ENCODE measurements at places on chromosomes 5 and 9.

- DNase-seq = no peak
Measured at GRCh38 chr5:2695200-2695891, 56.1 kb downstream of the IRX2 start.

- DNase-seq = no peak
Measured at GRCh38 chr5:128539038-128539429, 989 bp upstream of the FBN2 start.

DNA sequence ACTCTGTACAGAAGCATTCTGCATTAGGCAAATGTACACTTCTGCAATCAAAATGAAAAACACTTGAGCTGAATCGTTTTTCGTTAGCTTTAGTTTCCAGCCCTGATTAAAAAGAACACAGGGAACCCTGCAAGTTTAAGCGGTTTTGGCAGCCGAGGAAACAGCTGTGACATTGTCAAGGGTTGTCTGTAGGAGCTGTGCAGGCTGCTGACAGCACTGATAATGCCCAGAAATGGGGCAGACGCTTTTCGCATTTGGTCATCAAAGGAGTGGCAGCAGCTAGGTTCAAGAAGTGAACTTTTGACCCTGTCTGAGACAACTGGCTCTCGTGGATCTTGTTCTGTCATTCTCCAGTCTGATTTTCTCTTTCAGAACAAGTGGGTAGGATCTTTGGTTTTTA lies 165.6 kb upstream of the CCDC152 start:
- no peak for DNase-seq

- no peak for DNase-seq
Measured at GRCh38 chr5:56369361-56369811, 136.3 kb upstream of the ANKRD55 start.

GRCh38 chr5:18285257-18285656 lies 651.0 kb downstream of the TAF11L14 start:
- no peak for DNase-seq

DNA sequence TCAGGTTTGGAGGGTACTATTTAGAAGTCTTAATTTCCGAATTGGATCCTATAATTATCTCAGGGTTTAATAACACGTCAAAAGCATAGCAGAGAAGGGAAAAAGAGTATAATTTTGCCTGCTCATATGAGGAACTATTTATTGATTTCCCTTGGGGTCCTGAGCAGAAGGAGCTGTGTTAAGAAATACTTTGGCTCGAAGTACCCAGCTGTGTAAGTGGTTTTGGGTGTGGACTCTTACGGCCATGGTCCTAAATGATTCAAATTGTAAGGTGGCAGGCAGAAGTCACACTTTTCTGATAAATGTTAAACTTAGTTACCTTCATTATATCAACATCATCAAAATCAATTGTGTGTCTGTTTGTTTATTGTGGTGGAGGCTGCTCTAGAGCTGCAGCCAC lies 190.4 kb downstream of the MTRR start:
- no peak for DNase-seq

GRCh38 chr5:157471709-157472108 lies 11.7 kb downstream of the NIPAL4 start:
- no peak for DNase-seq

DNA sequence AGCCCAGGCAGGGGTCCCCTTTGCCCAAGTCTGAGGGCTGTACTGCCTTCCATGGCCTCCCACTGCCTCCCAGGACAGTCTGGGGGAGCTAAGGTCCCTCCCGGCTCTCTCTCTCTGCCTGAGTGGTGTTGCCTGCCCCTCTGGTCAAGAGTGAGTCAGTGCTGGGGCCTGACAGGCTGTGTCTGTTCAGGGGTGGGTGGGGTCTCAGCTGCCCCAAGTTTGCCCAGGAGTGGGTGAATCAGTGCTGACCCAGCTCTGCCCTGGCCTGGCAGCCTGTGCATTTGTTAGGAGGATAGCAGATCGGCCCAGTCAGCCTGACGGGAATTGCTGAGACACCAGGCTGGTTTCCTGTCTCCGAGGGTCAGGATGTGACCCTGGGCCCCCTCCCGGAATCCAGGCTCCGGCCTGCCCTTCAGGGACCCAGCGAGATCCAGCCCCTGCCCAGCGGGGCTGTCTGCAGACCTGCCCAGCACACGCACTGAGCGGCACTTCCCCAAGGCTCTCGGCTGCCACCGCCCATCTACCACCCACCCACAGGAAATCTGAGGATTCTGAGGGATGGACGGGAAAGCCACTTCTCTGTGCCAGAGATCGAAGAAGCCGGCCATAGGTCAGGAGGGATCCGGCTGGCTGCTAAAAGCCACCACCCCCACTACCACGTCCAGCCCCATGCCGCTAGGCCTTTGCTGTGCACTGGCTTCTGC lies 15.9 kb downstream of the ENG start:
- DNase-seq = no peak

DNA sequence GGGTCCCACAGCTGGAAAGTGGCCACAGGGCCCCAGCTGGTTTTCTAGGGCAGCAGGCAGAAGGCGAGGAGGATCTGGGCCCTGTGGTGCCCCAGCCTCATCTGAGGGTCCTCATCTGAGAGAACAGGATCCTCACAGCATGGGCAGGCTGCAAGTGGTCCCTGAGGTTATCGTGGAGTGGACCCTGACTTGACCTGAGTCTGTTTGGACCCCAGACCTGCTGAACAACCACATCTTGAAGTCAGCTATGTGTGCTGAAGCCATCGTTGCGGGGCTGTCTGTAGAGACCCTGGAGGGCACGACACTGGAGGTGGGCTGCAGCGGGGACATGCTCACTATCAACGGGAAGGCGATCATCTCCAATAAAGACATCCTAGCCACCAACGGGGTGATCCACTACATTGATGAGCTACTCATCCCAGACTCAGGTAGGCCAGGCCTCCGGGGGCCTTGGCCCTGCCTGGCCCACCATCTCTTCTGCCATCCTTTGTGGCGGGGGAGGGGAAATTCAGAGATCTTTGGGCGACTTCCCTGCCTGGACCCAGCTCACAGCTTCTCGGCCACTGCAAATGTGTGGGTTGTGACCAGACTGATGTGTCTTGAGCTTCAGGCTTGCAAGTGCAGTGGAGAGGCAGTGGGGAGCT lies 24.0 kb downstream of the TGFBI start:
- DNase-seq = no peak

Data from NCI-H1694 (cell line).